ENCODE measurements at places on chromosomes 6 and 20.
A peak's percentile ranks its signal among the peaks of the same experiment; 100 is the strongest.

- DNase-seq: no peak
Observed at GRCh38 chr6:1363298-1363697, 26.1 kb upstream of the FOXF2 start.

DNA sequence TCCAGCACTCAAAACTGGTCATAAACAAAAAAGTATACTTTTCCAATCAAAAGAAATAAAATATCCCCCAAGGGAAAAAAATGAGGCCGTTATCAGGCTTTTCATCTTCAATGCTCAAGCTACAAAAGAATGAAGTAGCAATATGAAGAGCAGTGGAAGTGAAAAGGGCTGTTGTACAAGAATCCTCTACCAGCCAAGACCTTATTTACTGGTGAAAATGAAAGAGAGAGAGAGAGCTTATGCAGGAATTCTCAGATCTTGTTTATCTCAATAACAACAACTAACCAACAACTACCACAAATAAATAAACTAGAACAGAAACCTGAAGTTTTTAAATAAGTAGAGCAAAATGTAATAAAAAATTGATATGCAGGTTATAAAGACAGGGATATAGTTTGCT lies 400.6 kb downstream of the HDGFL1 start:
- DNase-seq: no peak

DNA sequence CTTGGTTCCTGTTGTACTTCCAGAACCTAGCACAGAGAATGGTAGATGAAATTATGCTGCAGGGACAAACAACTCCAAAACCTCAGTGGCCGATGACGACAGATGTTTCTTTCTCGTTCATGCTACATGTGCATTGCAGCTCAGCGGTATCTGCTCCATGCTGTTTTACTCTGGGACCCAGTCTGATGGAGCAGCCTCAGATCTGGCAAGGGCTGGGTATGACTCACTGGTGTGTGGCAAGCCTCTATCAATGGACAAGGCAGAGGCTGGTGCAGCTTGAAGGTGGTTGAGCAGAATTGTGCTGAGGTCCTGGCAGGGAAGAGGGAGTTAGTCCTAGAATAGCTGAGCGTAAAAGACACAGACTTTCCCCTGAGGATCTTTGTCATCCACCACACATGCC lies 10.3 kb upstream of the BLCAP start:
- peak; percentile 35 for DNase-seq

- DNase-seq: no peak
Observed at GRCh38 chr6:11613336-11613735, 75.8 kb downstream of the TMEM170B start.

DNA sequence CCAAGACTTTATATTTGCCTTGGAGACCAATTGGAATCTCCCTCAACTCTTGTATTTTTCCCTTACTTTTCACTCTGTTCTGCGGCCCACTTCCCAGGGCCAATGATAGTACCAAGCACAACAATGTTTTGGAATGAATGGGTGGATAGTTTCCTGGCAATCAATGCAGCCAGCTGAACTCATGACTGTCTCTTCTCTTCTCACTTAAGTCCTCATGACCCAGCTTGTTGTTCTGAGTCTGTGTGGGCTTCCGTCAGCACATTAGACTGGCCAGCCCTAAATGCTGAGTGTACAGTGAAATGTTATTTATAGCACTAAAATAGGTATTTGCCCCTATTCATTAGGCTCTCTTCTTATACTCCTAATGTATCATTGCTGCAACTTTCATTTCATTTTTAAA lies 5.6 kb upstream of the MBOAT1 start:
- no peak for DNase-seq

GRCh38 chr6:168001029-168001332 lies 3.5 kb downstream of the KIF25 start:
- DNase-seq: no peak

DNA sequence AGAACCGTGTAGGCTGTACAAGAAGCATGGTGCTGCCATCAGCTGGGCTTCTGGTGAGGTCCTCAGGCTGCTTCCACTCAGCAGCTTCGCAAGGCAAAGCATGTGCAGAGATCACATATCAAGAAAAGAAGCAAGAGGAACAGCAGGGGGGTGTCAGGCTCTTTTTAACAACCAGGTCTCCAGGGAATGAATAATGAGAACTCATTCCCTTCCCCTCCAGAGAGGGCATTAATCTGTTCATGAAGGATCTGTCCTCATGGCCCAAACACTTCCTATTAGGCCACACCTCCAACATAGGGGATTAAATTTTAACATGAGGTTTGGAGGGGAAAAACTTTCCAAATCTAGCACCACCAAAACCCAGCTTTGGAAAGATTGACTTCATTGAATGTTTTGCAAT lies 20.0 kb downstream of the GINM1 start:
- DNase-seq: no peak

DNA sequence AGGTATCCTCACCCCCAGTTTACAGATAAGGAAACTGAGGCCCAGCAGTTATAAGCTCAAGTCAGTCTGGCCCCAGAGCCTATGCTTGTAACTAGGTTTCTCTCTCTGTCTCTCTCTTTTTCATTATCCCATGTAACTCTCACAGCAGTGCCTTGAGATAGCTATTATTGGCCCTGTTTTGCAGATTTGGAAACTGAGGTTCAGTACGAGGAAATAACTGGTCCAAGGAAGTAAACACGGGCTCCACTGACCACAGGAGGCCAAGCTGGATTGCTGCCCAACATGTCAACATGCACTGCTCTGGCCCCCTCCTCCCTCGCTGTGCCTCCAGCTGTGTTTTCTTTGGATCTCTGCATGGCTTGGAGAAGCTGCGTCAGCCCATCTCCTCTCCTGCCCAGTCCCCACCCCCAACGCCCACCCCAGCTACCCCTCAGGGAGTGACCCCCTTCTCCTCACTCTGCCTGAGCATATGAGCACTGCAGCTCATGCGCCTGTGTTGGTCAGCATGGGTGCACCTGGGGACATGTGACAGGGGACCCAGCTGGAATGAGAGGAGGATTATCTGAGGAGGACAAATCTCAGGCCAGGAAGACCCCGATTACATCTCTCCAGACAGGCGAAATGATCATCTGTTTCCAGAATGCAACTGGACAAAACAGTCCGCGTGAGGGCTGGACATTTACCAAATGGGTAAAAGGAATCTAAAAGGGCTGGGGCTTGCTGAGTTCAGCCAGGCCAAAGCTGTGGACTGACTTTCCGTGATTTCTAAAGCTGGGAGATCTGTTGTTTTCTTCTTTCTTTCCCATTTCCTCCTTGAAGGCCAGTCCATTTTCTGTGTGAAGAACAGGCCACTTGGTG lies 7.8 kb upstream of the PLTP start:
- DNase-seq: no peak

GRCh38 chr20:16462711-16463110 lies 110.5 kb downstream of the KIF16B start:
- no peak for DNase-seq

DNA sequence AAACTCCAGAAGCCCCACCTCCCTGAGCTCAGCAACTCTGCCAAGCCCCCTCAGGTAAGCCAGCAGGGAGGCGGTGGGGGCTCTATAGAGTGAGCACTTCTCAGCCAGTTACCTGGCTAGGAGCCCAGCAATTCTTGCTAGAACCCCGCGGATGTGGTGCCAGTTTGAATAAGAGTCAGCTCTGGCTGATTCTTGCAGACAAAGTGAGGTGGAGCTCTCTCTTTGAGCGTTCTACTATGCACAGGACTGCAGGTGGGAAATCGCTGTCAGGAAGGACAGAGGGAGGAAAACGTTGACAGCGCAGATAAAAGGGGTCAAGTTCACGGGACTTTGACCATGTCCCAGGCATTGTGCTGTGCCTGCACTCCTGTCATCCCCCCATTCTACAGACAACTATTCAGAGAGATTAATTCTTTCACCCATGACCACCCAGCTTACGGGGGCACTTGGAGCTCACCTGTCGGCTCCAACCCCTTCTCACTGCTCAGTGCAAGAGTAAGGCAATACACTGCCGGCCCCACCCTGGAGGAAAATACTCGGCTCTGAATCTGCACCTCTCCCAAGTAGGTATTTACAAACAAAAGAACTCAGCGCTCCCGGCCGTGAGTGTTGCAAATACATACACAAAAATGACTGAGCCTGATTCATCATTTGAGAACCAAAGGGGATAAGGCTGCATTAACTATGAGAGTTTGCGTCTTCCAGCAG lies 92.9 kb downstream of the ANKRD60 start:
- peak; percentile 81 for DNase-seq

GRCh38 chr6:157268396-157268795 lies 54.9 kb downstream of the TMEM242 start:
- no peak for DNase-seq

- no peak for DNase-seq
Observed at GRCh38 chr6:40910260-40910893, 128.6 kb downstream of the UNC5CL start.
